ENCODE measurements at places on chromosomes 16 and 17.

DNA sequence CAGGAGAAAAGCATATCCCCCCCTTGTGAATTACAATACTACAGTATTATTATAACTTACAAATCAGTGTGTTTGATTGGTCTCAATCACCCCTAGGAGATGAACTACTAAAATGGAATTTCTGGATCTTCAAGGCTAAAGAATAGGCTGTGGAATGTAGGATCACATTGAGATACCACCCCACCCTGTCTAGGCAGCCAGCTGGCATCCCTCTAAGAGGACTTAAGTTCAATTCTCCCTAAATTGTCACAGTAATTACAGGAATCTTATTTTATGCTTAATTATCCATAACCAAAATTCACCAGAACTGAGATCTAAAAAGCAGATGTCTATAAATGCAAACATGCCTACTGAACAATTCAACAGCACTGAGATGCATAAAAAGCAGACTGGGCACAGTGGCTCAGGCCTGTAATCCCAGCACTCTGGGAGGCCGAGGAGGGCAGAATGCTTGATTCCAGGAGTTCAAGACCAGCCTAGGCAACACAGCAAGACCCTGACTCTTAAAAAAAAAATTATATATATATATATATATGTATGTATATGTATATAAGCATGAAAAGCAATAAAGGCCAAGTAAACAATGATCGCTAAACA, 12.0 kb downstream of the AP1G1 start:
- no peak for DNase-seq

GRCh38 chr16:79592186-79592585, 8.4 kb downstream of the MAF start:
- DNase-seq: no peak

GRCh38 chr17:69702078-69702477, 287.6 kb downstream of the MAP2K6 start:
- DNase-seq: no peak

DNA sequence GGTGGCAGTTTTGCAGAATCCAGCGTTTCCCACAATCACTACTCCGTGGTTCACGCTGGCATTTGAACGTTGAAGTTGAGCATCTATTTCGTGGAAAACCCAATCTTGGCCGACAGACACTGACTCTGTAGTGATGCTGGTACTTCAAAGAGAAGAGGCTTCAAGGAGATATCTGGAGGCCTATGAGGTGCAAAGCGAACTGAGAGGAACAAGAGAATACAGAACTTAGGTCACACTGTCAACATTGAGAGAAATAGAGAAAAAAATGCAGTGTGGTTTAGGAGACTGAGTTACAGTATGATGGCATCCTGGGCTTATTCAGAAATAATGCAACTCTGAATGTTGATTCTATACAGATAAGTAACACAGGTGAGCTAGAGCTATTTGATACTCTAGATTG, 16.0 kb downstream of the CCL16 start:
- DNase-seq: no peak

GRCh38 chr16:53946746-53947386, 242.9 kb downstream of the FTO start:
- no peak for DNase-seq

- no peak for DNase-seq
Observed at GRCh38 chr17:65101371-65101770, 35.8 kb upstream of the RGS9 start.
